GF-D8 (cell line): ENCODE measurements at places on chromosomes 4 and X.

DNA sequence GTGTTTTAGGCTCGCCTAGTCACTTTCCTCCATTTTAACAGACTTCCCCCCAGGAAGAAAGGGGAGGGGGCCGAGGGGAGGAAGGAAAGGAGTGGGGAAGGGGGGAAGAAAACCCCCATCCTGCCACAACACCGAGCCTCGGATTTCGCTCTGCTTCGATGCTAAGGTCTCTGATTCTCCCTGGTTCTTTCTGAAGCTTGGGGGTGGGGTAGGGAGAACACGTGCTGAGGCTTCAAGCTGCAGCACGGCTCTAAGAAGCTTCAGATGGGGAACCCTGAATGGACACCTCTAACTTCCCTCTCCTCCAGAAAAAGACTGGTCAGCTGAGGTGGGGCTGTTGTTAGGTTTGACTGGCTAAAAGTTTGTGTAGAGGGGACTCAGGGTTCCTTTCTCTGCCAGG lies 61.8 kb downstream of the RHOH start:
- DNase-seq: no peak

GRCh38 chrX:154530286-154530685 lies 14.3 kb upstream of the FAM3A start:
- no peak for DNase-seq

DNA sequence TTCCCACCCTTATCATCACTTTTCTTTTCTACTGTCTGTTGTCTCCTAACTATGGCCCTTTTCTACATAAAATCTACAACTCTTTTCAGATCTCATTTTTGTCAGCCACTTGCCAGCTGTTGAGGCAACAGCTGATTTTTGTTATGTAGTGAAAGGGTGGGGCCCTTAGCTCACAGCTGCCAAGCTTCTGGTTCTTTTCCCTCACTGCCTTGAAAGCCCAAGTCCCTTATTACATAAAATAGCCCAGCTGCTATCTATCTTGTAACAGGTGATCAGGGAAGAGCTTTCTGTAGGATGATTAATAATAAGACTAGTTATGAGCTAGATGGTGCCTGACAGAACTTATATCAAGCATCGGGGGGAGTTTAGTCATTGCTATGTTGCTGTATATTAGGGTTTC lies 45.9 kb downstream of the ADGRL3 start:
- DNase-seq: no peak

- DNase-seq: no peak
Observed at GRCh38 chr4:74095886-74096264, 3.1 kb downstream of the CXCL2 start.

DNA sequence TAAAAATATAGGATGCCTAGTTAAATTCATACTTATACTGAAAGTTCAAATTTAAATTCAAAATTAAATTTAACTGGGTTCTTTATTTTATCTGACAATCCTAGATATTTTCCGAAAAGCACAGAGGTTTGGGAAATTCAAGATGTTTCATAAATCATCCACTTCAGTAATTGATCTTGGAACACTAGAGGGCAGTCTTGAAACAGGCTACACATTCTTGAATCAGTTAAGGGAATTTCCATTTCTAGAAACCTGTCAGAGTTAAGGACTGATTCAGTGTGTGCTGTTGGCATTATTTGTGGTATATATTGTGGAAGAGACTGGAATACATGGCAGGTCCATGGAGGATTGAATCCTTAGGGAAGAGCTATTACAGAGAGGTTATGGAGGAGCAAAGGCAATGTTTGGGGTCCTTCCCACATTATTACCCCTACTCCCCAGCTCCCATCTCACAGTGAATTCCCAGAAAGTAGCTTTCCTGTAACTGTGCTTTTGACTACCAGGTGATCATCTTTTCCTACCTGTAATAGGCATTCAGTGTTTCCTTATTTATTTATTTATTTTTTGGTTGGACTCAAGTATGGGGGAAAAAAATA lies 92.9 kb downstream of the EGF start:
- DNase-seq: peak; percentile 7

GRCh38 chrX:19174401-19175025 lies 52.2 kb upstream of the ADGRG2 start:
- DNase-seq: no peak

GRCh38 chr4:10129196-10130177 lies 12.9 kb upstream of the WDR1 start:
- DNase-seq: no peak

DNA sequence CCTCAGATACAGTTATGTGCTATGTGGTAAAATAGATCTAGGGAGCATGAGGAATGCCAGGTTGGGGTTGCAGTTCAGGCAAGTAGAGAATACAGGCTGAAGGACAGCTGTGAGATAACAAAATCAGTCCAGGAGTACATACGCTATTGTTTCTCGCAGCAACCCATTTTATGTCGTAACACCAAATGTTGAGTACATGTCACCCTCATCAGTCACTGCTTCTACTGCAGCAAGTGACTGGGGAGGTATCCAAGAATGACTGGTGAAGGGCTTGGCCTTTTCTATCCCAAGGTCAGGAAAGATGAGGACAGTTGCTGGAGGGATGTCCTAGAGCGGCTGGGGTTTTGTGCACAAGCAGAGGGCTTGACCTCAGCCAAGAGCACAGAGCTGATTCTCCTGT lies 172.1 kb downstream of the CBR4 start:
- DNase-seq: no peak

- no peak for DNase-seq
Observed at GRCh38 chr4:10095296-10095991, 21.2 kb downstream of the WDR1 start.

DNA sequence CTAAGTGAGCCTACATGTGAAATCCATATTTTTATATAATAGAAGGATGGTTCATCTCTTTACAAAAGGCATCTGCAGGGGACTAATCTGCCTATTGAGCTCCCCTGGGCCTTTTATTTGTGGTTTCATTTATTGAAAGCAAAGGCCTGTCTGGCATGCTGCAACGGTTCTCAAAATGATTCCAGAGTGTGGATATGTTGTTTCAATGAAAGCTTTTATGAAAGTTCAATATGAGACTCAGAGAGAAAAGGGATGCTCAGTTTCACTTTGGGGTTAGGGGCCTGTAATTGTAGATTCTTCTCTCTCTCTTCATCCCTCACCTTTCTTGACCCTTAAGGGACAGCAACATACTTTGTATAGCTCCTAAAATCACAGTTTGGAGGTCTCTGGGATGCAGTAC lies 204.2 kb upstream of the CASK start:
- DNase-seq: no peak

- no peak for DNase-seq
Observed at GRCh38 chrX:82335772-82336171, 1133.9 kb downstream of the SH3BGRL start.

DNA sequence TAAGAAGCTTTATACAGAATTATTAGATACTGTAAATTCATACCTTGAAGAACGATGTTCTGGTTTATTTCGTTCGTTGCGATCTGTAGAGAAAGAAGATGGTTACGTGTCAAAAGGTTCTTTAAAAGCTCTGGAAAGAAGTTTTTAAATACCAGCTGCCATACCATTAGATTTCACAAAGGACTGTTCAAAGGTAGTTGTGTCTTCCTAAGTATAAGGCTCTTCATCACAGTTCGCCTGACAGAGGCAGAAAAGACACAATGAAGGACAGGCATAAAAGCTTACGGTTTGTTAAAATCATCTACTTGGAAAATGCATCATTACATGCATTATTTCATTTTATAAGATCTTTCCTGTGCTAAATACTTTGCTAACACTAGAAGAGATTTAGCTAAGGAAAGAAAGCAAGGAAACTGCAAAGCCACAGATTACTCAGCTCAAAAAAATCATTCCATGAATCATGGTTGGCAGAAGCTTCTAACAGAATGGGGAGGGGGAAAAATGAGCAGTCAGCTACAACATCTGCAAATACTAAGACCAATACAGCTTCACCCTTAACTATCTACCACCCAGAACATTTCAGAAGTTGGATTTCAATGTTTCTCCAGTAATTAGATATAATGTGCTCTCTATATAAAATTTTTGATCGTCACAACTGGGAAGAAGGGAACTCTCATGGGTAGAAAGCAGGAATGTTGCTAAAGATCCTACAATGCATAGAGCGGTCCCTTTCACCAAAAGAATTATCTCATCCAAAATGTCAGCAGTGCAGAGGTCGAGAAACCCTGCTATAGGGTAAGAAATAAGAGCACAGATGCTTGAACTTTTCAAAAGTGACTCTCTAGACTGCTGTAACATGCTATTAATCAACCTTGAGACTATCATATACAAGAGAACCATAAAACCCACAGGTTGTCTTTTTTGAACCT lies 50.7 kb upstream of the PRSS48 start:
- DNase-seq: no peak

DNA sequence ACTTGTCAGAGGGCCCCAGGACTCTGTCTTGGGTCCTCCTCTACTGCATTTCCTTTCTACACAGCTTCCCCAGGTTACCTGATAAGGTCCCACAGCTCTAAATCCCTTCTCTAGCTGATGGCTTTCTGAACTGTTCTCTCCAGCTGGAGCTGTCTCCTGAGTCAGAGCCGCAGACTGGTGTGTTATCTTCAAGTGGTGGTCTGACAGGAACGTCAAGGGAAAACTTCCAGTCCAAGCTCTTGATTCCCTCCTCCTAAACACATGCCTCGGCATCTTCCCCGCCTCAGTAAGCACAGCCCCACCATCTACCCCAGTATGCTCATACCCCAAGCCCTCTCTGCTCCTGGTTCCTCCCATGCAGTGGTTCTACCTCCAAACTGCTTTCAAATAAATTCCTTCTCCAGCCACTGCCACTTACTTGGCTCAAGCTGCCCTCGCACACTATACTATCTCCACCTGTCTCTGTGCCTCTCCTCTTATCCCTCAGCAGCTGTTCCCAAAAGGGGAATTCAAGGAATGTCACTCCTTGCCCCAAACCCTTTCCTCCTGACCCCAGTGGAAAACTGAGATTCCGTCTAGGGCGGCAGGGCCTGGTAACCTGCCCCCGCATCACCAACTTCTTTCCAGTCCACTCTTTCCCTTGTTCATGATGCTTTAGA lies 17.2 kb upstream of the CENPU start:
- no peak for DNase-seq

DNA sequence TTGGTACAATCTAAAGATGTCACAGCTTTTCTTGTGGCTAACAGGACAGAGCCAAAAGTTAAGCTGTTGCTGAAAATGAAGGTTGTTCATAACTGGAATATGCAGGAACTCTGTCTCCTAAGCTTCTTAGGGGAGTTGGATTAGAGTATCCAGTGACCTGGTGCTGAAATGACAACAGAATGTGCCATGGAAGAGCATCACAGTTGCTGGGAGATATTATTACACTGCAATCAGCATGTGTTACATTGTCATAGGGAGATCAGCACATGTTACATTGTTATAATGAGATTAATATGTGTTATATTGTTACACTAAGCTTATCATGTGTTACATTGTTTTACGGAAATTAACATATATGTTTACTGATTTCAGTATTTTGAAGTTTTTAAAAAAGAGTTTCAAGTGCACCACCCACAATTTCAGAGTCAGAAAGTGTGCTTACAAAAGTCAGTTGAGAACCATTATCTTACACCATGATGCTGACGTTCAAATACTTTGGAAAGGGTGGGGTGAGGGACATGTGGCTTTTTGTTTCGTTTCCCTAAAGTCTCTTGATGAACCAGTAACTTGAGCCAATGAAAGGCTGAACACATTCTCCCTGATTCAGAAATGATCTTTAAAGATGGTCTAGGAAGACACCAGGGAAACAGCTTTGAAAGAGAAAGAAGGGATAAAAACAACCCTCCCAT lies 113.4 kb downstream of the DRD5 start:
- no peak for DNase-seq
